ENCODE measurements at places on chromosomes 12 and 14.

- no peak for DNase-seq
These were observed 240.3 kb upstream of the TMPO start for GRCh38 chr12:98275131-98275475.

- no peak for DNase-seq
These were observed 1.2 kb upstream of the GPR132 start for GRCh38 chr14:105066240-105067071.

DNA sequence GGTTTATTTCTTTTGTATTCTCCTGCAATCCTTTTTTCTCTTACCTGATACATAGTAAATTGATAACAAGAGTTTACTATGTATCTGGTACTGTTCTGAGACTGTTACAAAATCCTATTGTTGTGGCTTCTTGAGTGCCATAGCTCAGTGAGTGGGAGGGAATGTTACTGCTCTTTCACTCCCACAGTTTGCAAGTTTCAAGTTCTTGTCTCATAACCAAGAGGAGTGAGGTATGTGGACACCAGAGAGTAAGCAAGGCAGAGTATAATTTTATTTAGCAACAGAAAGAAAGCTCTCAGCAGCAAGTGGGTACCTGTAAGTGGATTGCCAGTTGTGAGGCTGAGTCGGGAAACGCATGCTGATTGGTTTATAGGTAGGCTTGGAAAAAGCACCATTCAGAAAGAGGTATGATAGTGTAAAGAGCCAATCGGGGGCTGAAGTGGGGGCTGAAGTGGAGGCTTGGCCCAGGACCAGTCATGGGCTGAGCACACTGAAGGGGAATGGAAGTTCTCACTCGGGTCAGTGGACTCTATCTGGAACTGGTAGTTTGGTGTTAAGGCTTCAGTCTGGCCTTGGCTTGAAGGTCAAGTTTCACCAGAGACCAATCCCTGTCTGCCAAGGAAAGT is 850.8 kb downstream of the TMTC2 start:
- no peak for DNase-seq

GRCh38 chr12:20269337-20270067 is 98.8 kb upstream of the PDE3A start:
- no peak for DNase-seq

- no peak for DNase-seq
These were observed 3.0 kb downstream of the SMCO3 start for GRCh38 chr12:14810953-14811483.

DNA sequence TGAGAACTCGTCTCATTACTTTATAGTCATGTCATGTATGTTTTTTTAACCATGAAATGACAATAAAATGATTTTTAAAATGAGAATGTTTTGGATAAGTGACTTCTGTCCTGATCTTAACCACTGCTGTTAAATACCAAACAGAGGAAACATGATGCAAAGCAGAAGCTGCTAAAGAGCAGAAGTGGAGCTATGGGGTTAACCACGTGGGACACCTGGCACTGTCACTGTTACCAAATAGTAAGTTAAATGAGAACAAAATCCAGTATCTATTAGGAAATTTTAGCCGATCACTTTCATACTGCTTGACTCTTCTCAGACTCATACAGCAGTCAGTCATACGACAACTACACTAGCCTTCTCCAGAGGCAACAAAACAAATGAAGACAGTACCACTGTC is 82.4 kb downstream of the SCAF11 start:
- DNase-seq: no peak

Measured in COR-L47 (cell line).